Foreskin fibroblast (primary cell): ENCODE measurements at places on chromosomes 7 and 10.

GRCh38 chr7:120079704-120080103, 193.3 kb upstream of the KCND2 start:
- no peak for DNase-seq

DNA sequence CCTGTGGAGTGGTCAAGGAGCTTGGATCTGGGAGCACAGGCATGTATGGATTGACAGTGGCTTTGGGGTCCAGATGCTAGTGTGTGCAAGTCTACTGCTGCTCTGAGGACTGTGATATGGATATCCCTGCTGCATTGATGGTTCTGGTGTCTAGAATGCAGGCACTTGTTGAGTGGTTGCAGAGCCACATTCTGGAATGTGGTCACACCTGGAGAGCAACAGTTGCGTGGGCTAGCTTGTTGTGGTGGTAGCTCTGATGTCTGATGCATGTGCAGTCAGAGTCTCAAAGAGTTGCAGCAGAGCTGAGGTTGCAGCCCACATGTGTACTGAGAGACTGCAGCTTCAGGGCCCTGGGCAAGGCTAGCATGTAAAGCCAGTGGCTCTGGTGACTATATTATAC, 43.2 kb downstream of the CCDC7 start:
- DNase-seq = no peak

GRCh38 chr7:35695987-35696386, 1.1 kb upstream of the HERPUD2 start:
- DNase-seq = no peak

DNA sequence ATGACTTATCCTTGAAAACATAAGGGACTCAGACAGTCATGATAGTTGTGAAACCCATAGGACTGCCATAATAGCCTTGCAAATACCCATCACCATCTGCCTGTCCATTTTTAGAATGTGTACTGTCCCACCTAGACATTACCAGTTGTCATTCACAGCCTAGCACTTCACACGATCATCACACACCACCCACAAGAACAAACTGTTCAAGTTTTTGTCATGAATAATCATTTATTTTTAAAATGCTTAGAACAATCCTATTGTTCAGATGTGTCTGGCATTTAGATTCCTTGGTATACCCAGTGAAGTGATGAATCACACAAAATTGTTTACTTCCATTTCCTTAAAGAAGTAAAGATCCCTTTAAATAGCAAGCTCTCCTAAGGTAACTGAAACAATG, 46.6 kb downstream of the CCDC3 start:
- no peak for DNase-seq

DNA sequence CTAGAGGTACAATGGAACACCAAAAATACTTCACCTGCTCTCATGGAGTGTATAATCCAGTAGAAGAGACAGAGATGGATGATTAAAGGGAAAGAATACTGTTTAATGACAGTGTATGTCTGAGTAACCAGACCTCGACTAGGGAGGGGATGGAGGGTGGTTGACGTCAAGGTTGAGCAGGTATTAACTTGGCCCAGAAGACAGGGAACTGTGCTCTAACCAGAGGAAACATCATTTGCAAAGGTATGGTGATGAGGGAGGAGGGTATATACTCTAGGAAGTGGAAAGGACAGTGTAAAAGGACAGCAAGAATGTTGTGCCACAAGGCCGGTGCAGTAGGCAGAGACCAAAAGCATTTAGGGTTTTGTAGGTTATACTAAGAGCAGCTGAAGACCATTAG, 2.9 kb downstream of the MIOS start:
- DNase-seq = no peak

DNA sequence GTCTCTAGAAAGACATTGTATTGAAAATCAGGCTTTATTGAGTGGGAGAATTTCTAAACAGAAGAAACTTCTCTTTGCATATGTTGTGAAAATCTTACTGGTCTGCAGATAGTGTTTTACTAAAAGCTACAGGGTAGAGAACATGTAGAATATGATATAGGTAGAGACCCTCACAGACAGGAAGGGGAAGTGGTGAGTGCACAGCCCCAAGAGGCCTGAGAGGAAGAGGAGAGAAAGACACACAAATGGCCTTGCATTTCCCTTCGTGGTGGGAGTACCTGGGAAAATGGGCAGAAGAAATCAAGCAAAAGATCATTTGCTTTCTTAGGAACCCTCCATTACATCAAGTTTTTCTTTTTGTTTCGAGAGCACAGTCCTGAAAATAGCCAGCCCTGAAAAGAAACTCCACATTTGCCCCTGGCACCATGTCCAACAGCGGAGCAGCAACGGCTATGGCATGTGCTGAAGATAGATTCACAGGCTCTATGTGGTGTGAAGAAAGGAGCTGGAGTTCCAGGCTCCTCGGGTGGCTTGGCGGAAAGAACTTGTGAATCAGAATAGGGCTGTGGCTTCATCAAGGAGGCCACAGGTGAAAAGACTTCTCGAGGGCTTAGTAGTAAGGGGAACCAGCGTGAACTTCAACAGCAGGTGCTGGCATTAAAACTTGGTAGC, 143.5 kb downstream of the CALCR start:
- DNase-seq = no peak

- no peak for DNase-seq
Measured at GRCh38 chr7:85875398-85875797, 688.5 kb upstream of the SEMA3D start.

DNA sequence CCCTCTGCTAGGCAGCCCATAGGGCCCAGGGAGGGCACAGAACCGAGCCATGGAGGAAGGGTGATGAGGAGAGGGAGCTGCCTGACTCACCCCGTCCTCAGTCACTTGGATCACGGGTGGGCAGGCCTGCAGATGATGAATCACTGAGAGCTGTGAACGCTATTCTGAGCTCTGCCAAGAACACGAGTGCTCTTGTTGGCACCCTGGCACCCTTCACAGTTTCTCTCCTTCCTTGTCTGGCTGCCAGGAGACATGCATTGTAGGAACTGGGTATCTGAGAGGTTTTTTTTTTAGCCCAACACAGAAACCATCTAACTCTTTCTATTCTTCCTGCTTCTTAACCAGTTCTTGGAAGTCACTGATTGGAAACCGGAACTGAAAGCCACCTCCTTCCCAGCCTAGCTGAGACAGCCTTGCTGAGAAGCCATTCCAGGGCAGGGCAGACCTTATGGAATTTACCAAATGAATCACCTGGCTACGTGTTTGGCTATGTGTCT, 82.1 kb downstream of the SLC37A3 start:
- DNase-seq = peak; percentile 86

DNA sequence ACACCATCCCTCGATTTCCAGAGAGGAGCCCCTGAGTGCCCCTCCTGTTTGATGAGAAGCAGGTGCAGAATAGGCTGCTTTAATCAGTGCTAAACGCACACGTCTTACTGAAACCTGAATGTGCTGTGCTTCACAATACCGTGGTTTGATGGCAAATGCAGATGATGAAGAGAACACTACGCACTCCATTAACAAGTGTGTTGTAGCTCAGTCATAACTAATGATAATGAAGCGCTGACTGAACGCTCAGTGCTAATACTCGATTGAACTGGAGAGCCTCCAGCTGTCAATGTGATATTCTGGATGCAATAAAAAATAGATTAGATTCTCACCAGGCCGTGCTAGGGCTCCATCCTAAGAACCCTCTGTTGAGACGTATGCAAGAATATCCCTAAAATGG, 279.7 kb upstream of the PLPP4 start:
- no peak for DNase-seq

DNA sequence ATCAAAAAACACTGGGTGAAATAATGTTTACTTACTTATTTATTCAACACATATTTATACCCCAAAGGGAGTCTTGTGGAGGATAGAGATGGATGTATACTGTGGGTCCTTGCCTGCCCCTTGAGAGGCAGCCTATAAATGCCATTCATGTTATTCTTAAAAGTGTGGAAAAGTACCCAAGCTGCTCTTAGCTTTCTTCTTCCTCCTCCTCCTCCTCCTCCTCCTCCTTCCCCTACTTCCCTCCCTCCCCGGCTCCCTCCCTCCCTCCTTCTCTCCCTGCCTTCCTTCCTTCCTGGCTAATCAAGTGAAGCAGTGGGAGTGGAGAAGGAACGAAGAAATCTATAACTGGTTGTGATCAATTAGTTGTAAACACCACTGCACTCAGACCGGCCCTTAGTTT, 21.2 kb upstream of the IGF2BP3 start:
- no peak for DNase-seq

DNA sequence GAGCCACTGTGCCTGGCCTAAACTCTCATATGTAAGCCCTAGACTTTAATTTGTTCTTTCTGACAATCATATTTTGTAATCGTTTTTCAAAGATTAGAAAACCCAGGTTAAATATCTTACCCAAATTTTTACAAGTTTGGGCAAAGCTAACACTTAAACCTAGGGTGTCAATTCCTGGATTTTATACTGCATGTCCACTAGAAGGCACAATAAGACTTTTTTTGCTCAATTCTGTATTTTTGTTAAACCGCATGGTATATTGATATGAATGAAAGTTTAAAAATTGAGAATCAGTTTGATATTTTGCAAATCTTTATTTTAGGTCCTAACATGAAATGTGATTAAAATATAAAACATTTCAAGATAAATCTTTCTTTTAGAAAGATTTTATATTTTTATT, 29.3 kb downstream of the DYNC2I1 start:
- peak; percentile 32 for DNase-seq

GRCh38 chr10:60521974-60522405, 132.3 kb upstream of the ANK3 start:
- peak; percentile 84 for DNase-seq

- no peak for DNase-seq
Measured at GRCh38 chr7:33928986-33929385, 23.6 kb downstream of the BMPER start.

DNA sequence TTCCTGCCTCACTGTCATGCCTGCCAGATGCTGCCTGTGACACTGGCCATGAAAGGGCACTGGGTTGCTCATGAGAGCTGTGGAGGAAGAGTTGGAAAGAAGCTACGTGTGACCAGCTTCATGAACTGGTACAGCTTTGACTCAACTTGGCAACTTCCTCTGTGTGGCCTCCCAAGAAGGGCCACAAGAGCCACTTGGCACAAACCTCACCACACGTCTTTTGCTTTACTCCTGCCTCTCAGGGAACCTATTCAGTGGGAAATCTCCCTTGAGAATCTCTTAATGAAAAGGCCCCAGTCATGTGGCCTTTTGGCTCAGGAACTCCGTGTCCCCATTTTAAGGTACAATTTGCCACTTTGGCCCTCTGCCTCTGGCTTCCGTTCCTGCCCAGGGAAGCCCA, 54.5 kb downstream of the FRMD4A start:
- no peak for DNase-seq

- no peak for DNase-seq
Measured at GRCh38 chr7:36360244-36360643, 29.4 kb upstream of the ANLN start.

DNA sequence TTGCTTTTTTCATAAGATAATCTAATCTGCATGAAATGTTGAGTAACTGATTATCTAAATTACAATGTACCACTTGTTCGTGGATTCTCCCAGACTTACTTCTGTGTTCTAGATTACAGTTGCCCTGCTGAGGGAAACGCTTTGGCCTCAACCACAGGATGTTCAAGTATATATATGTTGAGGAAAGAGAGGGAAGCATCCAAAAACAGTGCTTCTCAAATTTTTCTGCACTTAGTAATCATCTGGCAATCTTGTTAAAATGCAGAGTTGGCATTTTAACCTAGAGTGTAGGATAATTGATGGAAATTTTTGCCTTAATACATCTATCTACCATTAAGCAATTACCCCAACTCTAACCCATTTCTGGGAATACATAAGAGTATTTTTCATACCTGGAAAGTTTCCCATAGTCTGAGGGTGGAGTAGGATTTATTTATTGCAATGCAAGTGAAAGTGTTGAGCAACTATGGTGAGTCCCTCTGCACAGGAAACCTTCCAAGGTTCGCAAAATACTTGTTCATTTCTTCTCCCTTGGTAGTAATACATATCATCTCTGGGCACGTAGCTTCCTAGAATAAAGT, 59.6 kb upstream of the C1GALT1 start:
- DNase-seq = peak; percentile 54

DNA sequence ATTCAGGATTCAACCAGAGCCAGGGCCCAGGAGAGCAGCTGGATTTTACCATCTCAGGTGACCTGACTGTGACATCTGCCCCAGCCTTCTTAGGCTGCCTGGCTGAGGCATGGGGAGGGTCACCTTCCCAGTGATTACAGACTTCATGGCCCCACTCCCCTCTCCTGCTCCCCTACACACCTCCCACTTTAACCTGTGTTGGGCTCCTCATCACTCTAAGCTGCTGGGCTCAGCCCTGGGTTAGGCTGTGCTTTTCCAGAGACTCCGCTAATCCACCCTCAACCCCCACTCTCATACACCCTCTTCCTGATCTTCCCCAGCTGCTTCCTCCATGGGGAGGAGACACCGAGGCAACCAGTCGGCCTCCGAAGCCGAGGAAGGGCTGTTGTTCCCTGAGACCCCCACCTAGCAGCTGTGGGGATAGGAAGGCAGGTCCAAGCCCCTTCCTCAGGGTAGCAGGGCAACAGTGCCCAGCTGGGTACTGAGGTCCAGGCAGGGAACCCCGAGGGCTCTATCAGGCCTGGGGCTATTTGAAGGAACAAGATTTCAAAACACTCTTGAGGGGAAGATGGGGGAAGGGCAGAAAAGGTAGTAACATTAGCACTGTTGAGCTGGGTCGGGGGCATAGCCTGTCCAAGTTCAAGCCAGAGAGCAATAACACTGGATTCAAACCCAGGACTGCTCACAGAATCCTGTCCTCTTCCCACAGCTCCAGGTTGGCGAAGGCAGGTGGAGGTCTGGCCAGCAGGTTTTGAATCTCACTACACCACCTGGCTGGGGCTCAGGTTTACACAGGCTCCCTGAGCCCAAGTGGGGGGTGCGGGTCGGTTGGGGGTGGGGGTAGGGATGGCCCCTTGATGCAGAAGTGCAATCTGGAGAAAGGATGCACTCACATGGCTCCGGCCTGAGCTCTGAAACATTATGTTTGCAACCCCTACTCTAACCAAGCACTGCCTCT, 1.8 kb downstream of the IMPDH1 start:
- DNase-seq = no peak

DNA sequence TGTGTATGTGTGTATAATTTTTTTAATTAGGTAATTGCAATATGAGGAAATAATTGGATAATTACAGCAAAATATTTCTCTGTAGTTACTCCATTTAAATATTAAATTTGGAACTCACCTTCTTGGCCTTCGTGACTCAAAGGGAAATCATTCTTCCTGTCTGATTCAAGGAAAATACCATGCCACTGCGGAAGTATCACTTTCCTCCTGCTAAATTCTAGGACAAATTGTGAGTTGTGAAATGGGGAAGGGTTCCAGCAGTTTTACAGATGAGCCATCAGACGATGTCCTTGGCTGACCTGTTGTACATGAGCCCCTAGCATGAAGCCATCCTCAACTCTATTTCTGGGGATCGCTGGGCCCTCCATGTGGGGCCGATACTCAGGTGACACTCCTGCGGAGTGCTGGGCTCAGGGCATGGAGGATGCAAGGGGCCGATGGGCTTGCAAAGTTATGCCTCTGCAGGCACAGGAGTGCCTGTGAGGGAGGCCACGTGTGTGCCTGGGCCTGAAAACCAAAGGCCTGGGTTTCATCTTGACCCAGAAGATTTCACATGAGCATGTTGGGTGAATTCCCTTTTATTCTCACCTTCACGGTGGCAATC, 179.6 kb upstream of the TCERG1L start:
- no peak for DNase-seq

- DNase-seq = no peak
Measured at GRCh38 chr10:24751716-24752115, 28.0 kb upstream of the ARHGAP21 start.
